Anterior cingulate cortex (tissue), 58 donors: ENCODE measurements at places on chromosomes 4 and X.

GRCh38 chr4:100935090-100935489 lies 412.2 kb downstream of the PPP3CA start:
- no peak for DNase-seq

DNA sequence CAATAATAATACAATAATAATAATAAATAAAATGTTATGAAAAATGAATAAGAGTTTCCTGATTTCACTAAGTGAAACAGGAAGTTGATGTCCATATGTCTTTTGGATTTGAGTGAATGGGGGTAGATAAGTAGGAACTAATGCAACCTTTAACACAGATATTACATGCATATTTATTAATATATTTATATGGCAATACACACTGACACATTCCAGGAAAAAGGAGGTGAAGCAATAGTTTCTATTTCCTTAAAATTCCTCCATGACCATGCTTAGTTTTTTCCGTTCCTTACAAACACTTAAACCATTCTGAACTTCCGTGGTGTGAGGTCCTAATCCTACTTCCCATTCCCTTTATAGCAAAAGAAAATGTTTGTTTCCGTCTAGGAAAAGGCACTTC lies 48.3 kb downstream of the ATXN3L start:
- no peak for DNase-seq

DNA sequence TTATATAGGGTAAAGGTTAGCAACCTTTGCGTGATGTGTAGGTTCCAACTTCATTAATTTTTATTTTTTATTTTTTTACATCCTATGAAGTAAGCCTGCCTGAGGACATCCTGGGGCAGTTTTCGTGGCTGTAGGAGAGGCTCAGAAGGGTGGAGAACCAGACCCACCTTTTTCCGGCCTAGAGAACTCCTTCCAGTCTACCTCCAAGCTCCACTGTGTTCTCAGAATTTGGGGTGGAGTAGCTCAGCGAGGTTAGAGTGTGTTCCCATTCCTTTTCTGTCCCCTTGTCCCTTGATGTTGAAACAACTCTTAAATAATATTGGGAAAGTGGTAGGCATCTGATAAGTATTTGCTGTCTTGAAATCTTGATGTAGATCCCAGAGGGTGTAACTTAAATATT lies 32.4 kb downstream of the MTHFD2L start:
- DNase-seq: no peak

GRCh38 chr4:15144249-15144966 lies 142.1 kb downstream of the CPEB2 start:
- DNase-seq: no peak

- DNase-seq: no peak
Observed at GRCh38 chr4:159023741-159024140, 79.1 kb upstream of the RAPGEF2 start.

DNA sequence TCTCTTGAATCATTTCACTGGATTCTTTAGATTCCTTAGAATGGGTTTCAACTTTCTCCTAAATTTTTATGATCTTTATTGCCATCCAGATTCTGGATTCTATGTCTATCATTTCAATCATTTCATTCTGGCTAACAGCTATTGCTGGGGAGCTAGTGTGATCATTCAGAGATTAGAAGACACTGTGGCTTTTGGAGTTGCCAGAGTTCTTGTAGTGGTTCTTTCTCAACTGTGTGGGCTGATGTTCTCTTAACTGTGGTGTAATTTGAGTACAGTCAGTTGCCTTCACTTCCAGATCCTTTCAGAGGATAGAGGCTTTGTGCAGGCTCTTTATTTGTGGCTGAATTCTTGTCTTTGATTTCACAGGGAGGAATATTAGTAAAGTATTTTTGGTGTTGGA lies 12.1 kb upstream of the CSN2 start:
- no peak for DNase-seq

- no peak for DNase-seq
Observed at GRCh38 chr4:135207531-135207930, 1005.9 kb upstream of the PABPC4L start.

DNA sequence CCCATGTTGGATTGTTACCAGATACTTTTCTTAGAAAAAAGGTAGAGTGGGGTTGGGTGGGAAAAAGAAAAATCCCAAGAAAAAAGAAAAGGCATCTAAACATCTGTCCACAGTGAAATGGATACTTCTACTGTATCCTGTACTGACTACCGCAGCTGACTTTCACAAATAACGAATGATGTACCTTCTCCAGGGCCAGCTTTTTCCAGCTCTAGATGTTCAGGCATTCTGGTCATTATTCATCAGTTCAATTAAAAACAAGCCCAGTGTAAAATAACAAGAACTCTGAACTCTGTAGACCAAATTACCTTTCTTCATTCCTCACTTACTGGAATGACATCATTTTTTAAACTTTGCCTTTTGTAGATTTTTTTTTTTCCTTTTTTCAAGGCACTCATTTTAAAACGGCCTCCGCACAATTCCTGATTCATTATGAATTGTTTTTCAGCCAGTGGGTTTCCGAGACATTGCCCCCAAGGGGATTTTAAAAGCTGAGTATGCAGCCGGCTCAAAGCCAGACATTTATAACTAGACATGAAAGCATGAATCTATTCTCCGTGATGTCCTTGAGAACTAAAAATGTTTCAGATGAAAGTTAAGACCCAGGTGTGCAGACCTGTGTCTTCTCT lies 113.5 kb downstream of the PRKX start:
- DNase-seq: no peak

- no peak for DNase-seq
Observed at GRCh38 chrX:13248867-13249486, 70.9 kb downstream of the ATXN3L start.

DNA sequence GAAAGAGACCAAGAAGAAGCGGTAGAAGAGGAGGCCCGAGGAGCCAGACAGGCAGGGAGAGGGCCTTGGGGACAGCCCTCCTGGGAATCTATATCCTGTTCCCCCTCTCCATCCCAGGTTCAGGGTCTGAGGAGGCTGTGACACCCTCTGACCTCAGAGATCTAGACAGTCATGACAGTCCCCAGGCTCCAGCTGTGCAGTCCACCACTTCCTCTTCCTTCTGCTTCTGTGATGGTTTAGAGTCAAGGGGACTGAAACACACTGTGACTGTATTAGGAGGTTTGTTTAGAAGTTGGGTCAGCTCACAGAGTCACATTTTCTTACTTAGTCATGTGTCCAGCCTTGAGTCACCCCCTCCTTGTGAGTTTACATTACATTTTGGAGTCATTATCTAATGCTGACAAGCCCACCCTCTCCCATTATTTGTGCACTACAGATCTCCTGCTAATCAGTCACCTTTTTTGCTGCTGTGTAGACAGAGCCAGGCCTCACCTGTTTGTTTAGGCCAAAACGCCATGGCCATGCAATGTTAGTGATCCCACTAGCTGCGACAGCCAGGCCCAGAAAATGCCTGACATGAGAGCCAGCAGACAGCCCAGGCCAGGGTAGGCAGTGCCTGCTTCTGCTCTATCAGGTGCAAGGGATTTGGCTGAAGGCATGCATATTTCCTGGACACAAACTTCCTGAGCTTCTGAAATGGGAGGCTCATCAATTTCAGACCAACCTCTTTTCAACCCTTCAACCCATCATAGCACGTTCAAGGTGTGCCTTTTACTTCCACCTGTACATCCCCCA lies 26.0 kb downstream of the MANBA start:
- DNase-seq: no peak

- DNase-seq: no peak
Observed at GRCh38 chr4:115537387-115537786, 424.0 kb upstream of the NDST4 start.

DNA sequence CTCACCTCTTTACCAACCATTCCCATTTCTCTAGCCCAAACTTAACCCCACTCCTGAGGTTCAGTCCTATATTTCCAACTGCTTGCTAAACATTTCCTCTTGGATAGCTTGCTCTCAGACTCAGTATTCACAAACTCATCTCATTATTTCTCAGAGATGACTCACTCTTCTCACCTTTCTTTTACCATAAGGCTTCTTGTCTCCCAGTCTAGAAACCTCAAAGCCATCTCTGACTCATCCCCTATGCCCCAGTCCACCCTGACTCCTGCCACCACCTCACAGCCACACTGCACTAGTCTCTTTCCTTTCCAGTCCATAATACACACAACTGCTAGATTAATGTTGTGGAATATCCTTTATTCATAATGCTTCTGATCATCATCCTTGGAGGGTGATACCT lies 4.8 kb downstream of the FRMPD3 start:
- no peak for DNase-seq

- no peak for DNase-seq
Observed at GRCh38 chr4:24794916-24795665, at the start of gene SOD3. Gene SOD3, plus strand, starts transcription at chr4:24795573. Its CDS starts 3,949 bp downstream, at chr4:24799522.

DNA sequence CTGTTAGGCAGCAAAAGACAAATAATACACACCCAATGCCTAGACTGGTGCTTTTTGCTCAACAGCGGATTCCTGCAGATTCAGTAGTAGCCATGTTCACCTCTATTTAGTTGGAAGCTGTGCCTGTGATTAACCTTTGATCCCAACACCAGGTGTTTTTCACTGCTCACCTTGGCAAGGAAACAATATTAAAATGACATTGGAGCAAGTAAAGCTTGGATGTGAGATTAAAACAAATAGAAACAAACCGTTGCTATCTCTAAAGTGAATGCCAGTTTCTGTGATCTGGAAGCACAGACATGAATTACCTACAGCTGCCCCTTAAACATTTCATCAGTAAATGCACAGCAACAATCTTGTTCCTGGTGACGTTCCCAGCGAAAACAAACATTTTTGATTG lies 35.7 kb downstream of the MAGEB17 start:
- DNase-seq: no peak

DNA sequence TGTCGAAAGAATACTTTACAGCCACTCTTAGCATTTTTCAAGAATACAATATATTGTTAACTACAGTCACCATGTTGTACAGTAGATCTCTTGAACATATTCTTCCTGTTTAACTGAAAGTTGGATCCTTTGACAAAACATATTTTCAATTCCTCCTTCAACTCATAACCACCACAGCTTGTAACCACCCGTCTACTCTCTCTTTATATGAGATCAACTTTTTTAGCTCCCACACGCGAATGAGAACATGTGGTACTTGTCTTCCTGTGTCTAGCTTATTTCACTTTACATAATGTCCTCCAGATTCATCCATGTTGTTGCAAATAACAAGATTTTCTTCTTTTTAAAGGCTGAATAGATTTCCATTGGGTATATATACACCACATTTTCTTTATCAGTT lies 338.3 kb upstream of the IGFBP7 start:
- DNase-seq: no peak

GRCh38 chr4:183831026-183831446 lies 74.1 kb upstream of the STOX2 start:
- no peak for DNase-seq

DNA sequence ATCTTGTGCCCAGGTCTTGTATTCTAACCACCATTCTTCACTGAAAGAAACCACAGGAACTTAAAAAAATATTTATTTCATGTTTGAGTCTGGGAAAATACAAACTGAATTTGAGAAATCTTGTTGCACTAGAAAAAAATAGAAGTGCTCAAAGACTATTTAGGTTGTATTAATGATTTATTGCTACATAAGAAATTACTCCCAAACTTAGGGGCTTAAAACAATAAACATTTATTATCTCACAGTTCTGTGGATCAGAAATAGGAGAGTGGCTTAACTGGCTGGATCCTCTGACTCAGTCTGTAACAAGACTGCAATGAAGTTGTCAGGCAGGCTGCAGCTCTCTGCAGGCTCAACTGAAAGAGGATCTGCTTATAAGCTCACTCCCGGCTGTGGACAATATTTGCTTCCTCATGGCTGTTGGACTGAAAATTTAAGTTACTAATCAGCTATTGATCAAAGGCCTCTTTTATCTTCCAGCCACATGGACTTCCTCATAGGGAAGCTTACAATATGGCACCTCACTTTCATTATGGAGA lies 295.4 kb upstream of the FAM241A start:
- DNase-seq: no peak

DNA sequence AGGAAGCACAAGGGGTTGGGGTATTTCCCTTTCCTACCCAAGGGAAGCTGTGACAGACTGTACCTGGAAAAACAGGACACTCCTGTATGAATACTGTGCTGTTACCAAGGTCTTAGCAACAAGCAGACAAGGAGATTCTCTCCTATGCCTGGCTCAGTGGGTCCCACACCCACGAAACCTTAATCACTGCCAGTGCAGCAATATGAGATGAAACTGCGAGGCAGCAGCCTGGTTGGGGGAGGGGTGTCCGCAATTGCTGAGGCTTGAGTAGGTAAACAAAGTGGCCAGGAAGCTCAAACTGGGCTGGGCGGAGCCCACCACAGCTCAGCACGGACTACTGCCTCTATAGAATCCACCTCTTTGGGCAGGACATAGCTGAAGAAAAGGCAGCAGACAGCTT lies 197.7 kb downstream of the INPP4B start:
- no peak for DNase-seq

DNA sequence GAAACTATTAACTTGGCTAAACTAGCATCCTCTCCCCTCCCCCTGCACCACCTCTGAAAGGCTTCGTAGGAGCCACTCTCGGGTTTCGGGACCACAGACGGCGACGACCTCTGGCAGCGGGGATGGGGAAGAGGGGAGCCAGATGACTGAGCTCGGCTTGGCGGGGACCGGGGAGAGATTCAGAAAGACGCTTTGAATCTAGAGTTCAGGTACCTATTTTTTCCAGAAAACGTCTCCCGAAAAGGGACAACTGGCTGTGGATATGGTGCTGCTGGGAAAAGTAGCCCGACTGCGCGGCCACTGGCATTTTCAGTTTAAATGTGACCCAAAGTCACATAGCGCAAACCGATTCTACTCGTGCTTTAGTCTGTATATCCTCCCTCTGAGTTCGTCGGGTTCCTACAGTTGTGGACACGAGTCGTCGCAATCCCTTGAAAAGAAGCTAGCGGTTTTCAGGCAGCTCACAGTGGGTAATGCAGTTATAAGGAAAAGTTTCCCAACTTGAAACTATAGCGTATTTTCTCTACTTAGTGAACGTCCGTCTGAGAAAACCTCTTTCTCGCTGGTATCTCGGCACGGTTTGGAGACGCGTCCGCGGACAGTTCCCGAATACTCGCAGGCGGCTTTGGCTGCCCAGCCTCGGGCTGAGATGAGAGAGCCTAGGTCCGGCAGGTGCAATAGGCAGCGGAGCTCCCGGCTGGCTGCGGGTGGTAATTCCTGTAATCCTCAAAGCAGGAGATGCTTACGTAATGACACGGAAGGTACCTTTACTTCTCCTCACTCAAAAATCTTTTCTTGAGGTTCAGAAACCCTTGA lies 1.3 kb downstream of the PARM1 start:
- DNase-seq: no peak

GRCh38 chr4:37732526-37733186 lies 46.5 kb upstream of the RELL1 start:
- DNase-seq: no peak

DNA sequence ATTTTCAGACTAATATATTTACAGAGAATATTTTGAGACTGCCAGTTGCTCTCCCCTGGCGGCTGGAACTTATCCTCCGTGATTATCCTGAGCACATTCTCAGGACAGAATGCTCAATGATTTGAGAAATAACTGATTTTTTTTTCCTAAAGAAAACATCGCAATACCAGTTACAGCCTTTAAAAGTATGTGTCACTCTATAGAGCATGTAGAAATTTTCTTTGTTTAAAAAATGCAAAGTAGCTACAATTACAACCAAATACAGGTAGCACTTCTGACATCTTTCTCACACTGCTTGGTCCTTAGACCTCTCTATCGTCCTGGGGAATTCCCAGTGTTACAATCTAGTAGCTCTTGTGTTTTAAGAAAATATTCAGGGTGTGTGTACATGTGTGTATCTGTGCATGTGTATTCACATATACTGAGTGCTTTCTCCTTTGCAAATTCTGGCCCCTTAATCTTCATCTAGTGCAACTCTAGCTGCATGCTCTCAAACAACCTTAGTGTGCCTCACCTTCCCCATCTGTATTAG lies 13.8 kb downstream of the APBB2 start:
- no peak for DNase-seq
